ENCODE measurements at places on chromosomes 7 and 10. TPM values are rescaled to one million over a fixed set of nuclear protein-coding genes. Genes with fewer than 3 reads are reported as not detected.

The BCCIP gene
- 33.1 TPM for total RNA-seq

DNA sequence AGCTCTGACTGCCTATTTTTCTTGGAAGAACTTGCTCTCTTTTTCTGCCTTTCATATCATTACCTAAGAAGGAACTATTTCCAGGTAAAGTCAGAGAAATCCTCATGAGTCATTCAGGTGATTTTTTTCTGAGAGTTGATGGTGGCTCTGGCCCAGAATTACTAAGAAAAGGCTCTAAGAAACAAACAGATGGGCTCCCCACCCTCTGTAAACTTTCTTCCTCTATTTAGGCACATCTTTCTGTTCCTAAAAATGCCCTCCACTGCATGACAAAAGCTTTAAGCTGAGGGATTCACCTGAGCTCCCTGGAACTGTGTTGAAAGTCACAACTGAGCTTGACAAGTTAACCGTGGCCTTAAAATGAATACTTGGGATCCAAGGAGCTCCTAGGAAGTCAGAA is 1.6 kb downstream of the OLAH start:
- no peak overlapping the region for H3K4me3 ChIP-seq
- no peaks in the 10 kb centered on the region for H3K36me3 ChIP-seq
- H3K27ac ChIP-seq: no peak overlapping the region
- no peaks in the 10 kb centered on the region for H3K4me1 ChIP-seq
- no peak for DNase-seq

DNA sequence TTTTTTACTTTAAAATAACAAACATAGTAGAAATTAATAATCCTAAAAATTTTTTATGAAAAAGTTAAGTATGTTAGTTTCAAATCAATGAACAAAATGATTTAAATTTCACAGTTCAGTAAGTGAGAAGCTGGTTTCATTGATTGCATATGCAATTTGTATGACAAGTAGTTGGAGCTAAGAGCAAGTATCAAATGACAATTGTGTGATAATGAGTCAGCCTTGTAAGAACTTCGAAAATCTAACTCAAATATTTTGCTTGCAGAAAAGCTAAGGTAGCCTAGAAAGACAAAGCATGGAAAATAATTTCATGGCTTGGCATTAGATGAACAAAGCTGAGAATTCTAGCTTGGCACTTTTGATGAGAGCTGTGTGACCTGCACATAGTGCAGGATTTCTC is 111.5 kb downstream of the HDAC9 start:
- H3K36me3 ChIP-seq: no peaks in the 10 kb centered on the region
- H3K4me3 ChIP-seq: no peak overlapping the region
- DNase-seq: no peak
- H3K27me3 ChIP-seq: no peaks in the 10 kb centered on the region

The AMPH gene
- 6.3 TPM for total RNA-seq

The VPS50 gene
- 17.4 TPM for total RNA-seq

The MRPL32 gene
- 33.3 TPM for total RNA-seq

The FEZF1 gene
- total RNA-seq: not detected

GRCh38 chr10:104441329-104442000 is 87.8 kb downstream of the CFAP58 start:
- no peaks in the 10 kb centered on the region for H3K4me1 ChIP-seq
- H3K27me3 ChIP-seq: no peaks in the 10 kb centered on the region
- no peak overlapping the region for H3K4me3 ChIP-seq

DNA sequence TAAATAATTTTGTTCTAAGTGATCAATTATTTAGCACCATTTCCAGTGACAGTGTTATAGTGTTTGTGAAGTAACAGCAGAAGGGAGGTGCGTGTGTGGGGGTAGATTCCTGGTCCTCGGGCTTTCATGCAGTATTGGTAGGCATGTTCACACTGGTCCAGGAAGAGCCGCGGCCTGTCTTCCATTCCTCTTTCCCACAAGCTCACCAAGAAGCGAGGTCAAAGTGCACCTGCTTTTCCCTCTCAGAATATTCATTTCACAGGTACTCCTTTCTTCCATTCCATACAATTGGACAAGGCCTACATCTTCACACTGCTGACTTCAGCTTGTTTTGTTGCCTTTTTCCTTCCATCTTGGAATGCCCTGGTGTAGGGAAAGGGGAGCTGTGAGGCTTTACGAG is 151.8 kb upstream of the CELF2 start:
- H3K27me3 ChIP-seq: no peaks in the 10 kb centered on the region
- H3K36me3 ChIP-seq: no peaks in the 10 kb centered on the region
- no peak overlapping the region for H3K27ac ChIP-seq
- H3K4me1 ChIP-seq: peaks cover 10% of the 10 kb centered on the region
- DNase-seq: no peak

The SMO gene
- total RNA-seq: 13.8 TPM

The KIAA1549 gene
- 0.83 TPM for total RNA-seq

GRCh38 chr10:123573236-123574108 is 92.7 kb upstream of the GPR26 start:
- H3K4me3 ChIP-seq: no peak overlapping the region
- H3K4me1 ChIP-seq: no peaks in the 10 kb centered on the region
- no peak for DNase-seq
- H3K36me3 ChIP-seq: no peaks in the 10 kb centered on the region

GRCh38 chr7:134940729-134941128 is 45.6 kb upstream of the AGBL3 start:
- peaks cover 2% of the 10 kb centered on the region for H3K4me1 ChIP-seq
- H3K36me3 ChIP-seq: peaks cover 12% of the 10 kb centered on the region
- no peak for DNase-seq
- H3K4me3 ChIP-seq: no peak overlapping the region

DNA sequence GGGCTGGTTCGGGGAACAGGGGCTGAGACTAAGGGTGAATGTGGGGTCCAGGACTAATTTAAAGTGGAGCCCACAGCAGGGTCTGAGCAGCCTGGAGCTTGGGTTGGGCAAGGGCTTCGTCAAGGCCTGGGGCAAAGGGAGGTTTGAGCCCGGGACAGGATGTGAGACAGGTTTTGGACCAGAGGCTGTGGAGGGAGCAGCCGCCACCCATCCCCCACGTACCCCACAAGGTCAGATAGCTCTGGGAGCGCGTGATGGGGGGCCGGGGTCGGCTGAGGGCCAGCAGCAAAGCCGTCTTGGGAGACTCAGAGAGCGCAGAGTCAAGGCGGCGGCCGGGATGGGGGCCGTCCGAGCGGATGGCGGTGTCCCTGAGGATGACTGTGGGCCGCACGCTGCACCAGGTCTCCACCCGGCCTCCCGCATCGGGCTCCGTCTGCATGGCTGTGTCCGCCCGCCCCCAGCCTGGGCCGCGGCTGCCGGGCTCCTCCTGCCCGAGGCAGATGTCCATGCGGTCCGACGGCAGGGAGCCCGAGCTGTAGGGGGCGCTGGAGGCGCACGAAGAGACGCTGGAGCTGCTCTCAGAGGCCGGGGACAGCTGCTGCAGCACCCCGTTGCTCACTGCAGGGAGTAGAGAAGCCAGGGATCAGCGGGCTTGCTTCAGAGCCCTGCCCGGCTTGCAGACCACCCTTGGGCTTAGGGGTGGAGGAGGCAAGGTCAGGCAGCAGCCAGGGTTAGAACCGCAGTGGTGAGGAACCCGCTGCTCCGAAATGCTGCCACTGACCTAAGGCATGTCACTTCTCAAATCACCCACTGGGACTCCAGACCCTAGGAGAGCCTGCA is 12.1 kb downstream of the PDZD7 start:
- DNase-seq: peak; percentile 90
- H3K27me3 ChIP-seq: peaks cover 10% of the 10 kb centered on the region
- no peak overlapping the region for H3K4me3 ChIP-seq

DNA sequence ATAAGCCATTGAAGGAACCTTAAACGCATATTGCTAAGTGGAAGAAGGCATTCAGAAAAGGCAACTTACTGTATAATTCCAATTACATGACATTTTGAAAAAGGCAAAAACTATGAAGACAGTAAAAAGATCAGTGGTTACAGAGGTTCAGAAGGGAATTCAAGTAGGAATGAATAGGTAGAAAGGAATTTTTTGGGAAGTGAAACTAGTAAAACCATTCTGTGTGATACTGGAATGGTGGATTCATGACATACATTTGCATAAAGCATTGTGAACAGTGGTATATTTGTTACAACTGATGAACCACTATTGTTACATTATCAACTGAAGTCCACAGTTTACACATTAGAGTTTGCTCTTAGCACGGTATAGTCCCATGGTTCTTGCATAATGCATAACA is 114.2 kb upstream of the GPR22 start:
- H3K4me1 ChIP-seq: no peaks in the 10 kb centered on the region
- DNase-seq: no peak
- no peaks in the 10 kb centered on the region for H3K27me3 ChIP-seq
- H3K4me3 ChIP-seq: no peak overlapping the region
- no peak overlapping the region for H3K27ac ChIP-seq

The PRR15 gene
- 0.47 TPM for total RNA-seq

GRCh38 chr10:12406764-12407400 is 57.5 kb downstream of the CAMK1D start:
- DNase-seq: peak; percentile 24
- H3K27me3 ChIP-seq: no peaks in the 10 kb centered on the region
- no peak overlapping the region for H3K4me3 ChIP-seq
- no peaks in the 10 kb centered on the region for H3K4me1 ChIP-seq
- H3K27ac ChIP-seq: no peak overlapping the region

DNA sequence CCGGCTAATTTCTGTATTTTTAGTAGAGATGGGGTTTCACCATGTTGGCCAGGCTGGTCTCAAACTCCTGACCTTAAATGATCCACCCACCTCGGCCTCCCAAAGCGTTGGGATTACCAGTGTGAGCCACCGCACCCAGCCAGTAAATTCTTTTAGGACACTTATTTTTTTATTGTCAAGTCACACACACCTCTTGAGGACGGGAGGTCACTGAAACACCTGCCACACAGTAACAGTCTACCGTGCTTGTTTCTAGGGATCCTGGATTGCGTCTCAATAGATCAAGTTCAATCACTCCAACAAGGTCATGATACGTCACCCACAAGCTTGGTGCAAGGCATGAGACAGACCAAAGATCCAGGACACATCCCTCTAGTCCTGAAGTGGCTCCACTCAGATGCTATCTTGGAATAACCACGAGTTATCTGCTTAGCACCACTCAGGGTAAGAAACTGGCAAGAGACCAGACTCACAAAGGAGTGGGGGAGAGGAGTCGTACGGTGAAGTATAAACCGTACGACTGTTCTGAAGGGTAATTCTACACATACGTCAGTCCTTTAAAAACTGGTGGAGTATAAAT is 58.9 kb upstream of the NCAPG2 start:
- no peak for DNase-seq
- H3K36me3 ChIP-seq: peaks cover 67% of the 10 kb centered on the region
- no peaks in the 10 kb centered on the region for H3K4me1 ChIP-seq
- no peaks in the 10 kb centered on the region for H3K27me3 ChIP-seq
- H3K4me3 ChIP-seq: no peak overlapping the region
- no peak overlapping the region for H3K27ac ChIP-seq

DNA sequence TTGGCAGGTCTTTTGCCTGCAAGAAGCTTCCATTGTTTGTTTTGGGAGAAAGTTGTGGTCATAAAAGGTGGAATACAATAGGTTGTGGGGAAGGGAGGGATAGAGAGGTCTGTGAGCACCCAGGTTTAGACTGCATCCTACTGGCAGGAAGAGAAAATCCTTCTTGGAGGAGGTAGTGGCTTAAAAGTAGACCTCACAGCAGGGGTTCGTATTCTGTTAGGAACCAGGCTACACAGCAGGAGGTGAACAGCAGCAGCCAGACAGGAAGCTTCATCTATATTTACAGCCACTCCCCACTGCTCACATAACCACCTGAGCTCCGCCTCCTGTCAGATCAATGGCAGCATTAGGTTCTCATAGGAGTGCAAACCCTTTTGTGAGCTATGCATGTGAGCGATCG is 245.3 kb downstream of the NSUN6 start:
- no peaks in the 10 kb centered on the region for H3K27me3 ChIP-seq
- no peak overlapping the region for H3K27ac ChIP-seq
- no peak for DNase-seq
- no peaks in the 10 kb centered on the region for H3K36me3 ChIP-seq

DNA sequence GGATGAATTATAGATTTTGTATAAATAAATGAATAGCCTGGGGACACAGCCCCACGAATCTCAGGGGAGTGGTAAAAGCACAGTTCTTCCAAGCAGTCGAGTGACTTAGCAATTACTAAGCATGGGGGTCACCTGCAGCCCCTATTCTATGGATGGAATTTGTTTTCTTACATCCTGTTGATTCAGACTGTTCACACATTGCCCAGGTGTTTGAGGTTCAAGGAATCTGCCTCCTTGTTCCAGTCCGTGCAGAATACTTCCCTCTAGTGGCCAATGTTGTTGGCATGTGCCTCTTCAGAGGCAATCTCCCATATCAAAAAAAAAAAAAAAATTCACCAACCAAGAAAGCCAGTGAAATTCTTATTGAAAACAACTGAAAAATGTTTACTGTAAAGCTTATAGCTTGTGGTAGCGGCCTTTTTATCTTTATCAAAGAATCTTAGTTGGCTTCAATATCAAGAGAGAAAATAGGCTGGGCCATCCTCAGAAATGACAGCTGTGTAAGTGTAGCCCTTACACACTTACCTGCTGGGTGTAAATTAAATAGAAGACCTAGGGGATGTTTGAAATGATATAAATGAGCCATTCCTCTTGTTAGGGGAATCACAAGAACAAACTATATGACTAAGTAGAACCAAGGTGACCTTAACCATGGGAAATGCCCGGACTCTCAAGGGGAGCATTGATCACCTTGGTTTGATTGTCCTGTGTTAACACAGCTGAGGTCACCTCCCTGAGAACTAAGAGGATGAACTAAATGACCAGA is 7.8 kb downstream of the LIPM start:
- peaks cover 3% of the 10 kb centered on the region for H3K4me1 ChIP-seq
- H3K27me3 ChIP-seq: no peaks in the 10 kb centered on the region
- no peak for DNase-seq
- H3K4me3 ChIP-seq: no peak overlapping the region

DNA sequence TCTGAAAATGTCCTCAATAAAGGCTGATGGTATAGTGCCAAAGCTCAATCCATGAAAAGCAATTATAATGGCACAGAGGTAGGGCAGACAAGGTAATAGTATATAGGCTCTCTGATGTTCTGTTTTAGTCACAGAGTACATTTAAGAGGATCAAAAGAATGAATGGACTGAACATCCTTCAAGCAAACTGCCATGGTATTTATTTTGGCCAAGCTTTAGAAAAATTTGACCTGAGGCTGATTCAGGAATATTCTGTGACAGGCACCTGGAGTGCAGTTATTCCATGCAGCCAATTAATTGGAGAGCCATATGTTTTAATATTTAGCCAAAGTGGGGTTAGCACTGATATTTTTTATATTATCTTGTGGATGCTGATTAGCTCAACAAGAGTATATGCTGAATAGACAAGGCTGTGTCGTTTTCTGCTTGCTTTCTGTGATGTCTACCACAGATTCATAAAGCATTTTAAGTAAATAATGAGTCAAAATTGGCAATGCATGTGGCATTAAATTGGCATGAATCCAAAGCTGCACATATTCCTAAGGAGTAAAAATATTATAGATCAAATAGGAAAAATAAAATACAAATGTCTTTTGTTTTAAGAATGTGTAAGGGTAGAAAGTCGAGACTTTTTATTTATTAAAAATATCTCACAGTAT is 177.4 kb downstream of the PCLO start:
- H3K4me1 ChIP-seq: no peaks in the 10 kb centered on the region
- no peak for DNase-seq
- H3K27ac ChIP-seq: no peak overlapping the region
- H3K27me3 ChIP-seq: no peaks in the 10 kb centered on the region

All from suprapubic skin (tissue), 4 donors.